ENCODE measurements at places on chromosomes 12 and 14.

- DNase-seq: no peak
Measured at GRCh38 chr12:108053512-108053911, 75.6 kb upstream of the WSCD2 start.

- DNase-seq: no peak
Measured at GRCh38 chr12:77923882-77924281, 93.2 kb downstream of the NAV3 start.

GRCh38 chr12:34287986-34288962 lies 266.0 kb downstream of the ALG10 start:
- no peak for DNase-seq

DNA sequence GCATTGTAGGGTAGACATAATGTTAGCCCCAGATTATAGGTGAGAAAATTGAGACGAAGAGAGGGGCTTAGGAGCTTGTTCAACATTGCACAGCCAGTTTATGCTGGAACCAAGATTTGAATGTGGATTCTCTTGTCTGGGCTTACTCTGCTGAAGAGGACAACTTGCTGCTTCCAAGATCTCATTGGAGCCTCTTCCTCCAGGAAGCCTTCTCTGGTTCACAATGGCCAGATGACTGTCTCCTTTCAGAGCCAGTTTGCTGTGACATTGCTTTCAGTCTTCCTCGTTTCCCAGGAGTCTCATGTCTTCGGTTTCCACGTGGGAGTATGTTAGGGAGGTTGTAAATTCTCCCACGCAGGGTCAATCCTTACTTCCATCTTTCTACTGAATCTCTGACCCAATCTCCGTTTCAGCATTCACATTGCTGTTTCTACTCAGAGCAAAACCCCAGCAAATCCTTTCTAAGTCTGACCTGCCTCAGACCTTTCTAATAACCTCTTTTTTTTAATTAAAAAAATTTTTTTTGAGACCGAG lies 62.2 kb upstream of the LHX5 start:
- DNase-seq: no peak

DNA sequence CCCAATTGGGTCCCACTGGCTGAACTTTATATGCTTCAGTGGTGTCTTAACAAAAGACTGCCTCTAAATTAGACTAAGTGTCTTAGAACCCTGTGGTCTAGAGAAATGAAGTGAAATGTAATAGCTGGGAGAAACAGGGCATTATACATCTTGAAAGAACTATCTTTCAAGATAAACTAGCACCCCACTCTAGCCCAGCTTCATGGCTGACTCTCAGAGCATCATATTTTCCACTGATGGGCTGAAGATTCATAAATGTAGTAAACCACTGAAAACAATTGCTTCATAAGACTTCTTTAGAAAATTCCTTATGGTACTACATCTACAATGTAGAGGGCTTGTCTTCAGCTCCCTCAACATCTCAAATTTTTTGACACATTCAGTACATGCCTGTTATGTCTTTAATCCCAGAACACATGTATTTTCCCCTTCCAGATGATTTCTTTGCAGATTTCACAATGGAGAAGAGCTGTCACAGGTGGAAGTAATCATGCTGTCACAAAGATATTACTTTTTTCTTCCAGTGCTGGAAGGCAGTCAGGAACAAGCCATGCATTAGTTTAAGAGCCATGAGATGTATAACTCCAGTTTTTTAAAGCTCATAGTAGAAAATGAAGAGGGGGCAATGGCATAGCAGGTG lies 48.5 kb downstream of the IFNG-AS1 start:
- no peak for DNase-seq

GRCh38 chr12:63085120-63085519 lies 65.9 kb downstream of the AVPR1A start:
- DNase-seq: no peak

- DNase-seq: no peak
Measured at GRCh38 chr12:132487311-132487741, 2.6 kb upstream of the FBRSL1 start.
